Epithelial cell of proximal tubule (primary cell): ENCODE measurements at places on chromosomes 13 and 19.

DNA sequence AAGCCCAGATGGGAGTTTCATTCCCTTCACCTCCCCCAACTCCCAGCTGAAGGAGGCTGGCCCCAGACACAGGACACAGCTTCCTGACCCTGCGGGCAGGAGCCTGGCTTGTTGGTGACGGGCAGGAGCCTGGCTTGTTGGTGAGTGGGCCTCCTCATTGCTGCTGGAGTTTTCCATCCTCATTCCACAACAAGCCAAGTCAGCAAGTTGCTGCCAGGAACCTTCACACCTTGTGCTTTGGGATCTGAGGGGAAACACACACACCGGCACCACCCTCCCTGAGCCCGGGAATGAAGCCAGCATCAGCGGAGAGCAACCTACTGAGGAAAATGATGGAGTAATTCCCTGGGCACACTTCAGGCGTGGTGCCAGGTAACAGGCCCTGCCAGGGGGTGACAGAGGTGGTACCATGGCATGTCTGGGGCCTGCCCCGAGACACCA is 74.9 kb downstream of the ALOX5AP start:
- no peak for DNase-seq

DNA sequence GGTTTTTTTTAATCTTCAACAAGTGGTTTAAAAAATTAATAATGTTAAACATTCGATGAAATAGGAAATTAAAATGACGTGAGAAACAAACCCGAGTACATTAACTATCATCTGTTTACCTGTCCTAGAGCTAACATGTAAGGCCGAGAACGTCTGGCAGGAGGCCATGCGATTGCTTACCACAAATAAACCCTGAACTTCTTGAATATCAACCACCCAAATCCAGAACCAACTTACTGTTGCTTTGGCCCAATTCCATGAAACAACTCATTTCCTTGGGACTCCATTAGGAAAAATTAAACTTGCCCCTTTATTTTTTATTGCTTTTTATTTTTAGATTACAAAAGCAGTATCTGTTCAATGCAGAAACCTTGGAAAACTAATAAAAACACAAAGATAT is 228.9 kb upstream of the IRS2 start:
- DNase-seq = no peak

- no peak for DNase-seq
Measured at GRCh38 chr13:74444161-74444571, 310.0 kb upstream of the KLF12 start.

DNA sequence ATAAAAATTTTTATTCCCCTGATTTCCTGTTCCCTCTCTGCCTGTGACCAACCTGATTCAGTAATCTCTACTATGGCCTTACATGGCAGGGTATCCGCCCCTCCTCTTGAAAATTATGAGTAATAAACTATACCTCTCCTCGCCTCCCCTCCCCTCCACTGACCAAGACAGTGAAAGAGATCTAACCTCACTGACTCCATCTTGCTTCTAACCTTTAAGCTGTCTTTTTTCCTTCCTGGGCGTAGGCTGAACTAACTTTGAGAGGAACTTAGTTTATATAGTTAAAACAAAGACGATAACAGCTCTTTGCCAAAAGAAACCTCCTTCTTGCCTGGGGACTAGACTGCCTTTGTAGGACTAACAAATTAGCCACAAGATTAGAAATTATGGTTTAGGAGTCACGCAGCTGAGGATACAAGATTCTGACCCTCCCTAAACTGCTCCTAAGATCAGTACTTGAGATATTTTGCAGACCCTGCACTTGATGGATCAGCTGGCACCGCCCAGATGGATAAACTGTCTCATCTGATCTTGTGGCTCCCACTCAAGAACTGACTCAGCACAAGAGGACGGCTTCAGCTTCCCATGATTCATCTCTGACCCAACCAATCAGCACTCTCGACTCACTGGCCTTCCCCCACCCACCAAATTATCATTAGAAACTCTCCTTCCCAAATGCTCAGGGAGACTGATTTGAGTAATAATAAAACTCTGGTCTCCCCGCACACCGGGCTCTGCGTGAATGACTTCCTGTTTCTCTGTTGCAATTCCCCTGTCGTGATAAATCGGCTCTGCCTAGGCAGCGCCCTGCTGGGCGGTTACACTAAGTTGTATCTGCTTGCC is 187.1 kb downstream of the TDRD3 start:
- no peak for DNase-seq

GRCh38 chr13:93496985-93497673 is 270.5 kb downstream of the GPC6 start:
- DNase-seq = no peak

- no peak for DNase-seq
Measured at GRCh38 chr19:6903446-6903845, 16.1 kb downstream of the ADGRE1 start.

DNA sequence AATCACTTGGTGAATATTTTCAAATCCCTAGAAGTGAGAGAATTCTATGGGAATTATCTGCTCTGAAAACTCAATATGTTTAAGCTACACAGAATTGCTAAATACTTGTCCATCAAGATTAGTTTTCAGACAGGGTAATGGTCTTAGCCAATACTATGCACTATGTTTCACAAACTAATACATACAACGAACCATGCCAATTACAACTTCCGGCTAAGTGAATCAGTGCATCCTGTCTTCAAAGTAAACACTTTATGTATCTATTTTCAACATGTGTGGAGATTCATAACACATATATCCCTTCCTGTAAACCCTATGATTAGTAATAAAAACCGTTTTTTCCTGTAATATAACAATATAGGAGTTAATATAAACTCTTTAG is 181.5 kb downstream of the POSTN start:
- no peak for DNase-seq

GRCh38 chr13:78198419-78198818 is 279.8 kb upstream of the EDNRB start:
- DNase-seq = no peak

- DNase-seq = no peak
Measured at GRCh38 chr13:21043898-21044297, 17.5 kb downstream of the LATS2 start.

DNA sequence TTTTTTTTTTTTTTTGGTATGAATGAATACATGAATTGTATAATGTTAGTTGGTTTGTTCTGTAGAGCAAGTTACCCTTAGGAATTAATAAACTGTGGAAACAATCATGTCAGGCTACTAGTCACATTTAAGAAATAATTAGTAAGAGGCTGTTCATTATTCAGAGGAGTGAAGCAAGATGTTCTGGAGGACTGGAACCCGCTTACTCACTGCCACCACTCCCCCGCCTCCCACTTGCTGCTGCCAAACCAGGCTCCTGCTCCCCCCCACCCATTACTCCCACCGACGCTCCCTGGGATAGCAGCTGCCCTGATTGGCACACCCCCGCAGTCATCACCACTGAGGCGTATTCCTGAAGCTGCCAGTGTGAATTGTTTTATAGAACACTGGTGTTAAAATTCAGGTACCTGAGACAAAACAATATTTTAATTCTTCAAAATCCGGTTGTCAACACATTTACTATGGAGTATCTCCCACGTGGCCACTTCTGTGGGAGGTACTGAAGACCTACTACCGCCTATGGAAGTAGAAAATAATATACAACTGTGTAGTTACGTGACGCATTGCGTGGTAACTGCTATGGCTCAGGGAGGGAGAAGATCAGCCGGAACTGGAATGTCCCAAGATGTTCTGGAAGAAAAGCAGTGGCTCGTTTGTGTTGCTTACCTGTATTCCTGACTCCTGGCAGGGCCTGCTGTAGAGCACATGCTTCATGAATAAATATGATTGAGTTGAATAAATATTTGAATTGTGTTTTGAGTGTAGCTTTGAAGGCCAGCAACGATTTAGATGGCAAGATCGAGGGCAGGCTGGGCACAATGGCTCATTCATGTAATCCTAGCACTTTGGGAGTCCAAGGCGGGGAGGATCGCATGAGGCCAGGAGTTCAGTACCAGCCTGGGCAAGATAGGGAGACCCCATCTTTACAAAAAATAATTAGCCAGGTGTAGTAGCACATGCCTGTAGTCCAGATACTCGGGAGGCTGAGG is 1.7 kb downstream of the DPY19L3 start:
- DNase-seq = no peak

- DNase-seq = no peak
Measured at GRCh38 chr13:21075011-21075378, 13.6 kb upstream of the LATS2 start.

DNA sequence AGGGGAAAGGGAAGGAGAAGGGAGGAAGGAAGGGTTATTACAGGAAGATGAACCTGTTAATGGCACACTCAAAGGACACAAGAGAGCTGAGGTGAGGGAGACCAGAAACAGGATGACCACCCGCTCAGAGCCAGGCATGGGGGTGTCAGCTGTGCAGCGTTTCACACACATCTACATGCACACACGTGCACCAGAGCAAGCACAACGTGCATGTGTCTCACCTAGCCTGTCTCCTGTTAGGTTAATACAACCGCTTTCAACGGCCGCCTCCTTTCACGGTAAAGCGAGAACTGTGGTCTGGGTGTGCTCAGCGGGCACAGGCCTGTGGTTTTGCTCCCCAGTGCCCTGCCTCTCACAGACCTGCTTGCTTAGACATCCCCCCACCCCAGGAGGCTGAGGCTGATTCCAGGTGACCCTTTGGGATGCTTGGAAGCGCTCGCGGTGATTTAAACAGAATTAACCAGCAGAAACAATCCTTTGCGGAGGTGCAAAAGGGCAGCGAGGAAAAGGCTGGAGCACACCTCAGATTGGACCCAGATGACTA is 27.4 kb downstream of the IRS2 start:
- DNase-seq = no peak

GRCh38 chr19:2329501-2329916 is 1.0 kb downstream of the SPPL2B start:
- DNase-seq = no peak

- no peak for DNase-seq
Measured at GRCh38 chr13:94291631-94292322, 187.7 kb downstream of the DCT start.

- no peak for DNase-seq
Measured at GRCh38 chr13:104944176-104944575, 1591.3 kb downstream of the EFNB2 start.

- peak; percentile 66 for DNase-seq
Measured at GRCh38 chr19:6476155-6476895, 5.3 kb downstream of the DENND1C start.

- peak; percentile 31 for DNase-seq
Measured at GRCh38 chr13:23466144-23467002, 32.9 kb upstream of the SACS start.

GRCh38 chr19:30402436-30403202 is 30.4 kb downstream of the ZNF536 start:
- no peak for DNase-seq

DNA sequence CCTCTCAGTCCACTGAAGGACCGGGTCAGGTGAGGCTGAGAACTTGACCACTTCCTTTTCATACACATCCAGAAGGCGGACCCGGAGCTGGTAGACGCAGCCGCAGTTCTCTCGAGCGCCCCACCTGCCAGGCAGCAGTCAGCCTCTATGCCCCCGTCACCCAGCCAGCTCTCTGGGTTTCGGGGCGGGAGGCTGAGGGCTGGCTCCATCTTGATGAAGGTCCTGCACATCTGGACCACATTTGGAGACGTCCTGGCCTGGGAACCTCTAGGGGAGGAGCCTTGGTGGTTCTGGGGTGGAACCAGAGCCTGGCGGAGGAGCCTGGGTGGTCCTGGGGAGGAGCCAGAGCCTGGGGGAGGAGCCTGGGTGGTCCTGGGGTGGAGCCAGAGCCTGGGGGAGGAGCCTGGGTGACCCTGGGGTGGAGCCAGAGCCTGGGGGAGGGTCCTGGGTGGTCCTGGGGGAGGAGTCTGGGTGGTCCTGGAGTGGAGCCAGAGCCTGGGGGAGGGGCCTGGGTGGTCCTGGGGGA is 14.3 kb downstream of the MRPS12 start:
- no peak for DNase-seq

DNA sequence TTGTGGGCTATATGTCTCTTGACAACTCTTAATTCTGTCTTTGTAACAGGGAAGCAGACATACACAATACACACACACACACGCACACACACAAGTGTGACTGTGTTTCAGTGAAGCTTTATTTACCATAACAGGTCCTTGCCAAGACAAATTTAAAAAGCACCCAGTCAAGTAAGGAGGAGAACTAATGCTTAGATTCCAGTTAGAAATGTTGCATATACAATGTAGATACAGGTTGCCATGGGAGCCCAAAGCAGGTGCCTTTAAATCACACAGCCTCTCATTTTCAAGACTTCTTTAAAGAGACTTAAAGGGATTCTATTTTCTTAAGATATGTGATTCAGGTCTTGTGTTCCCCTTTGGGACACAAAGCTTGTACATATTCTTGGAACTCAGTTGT is 1551.9 kb downstream of the EFNB2 start:
- DNase-seq = no peak

DNA sequence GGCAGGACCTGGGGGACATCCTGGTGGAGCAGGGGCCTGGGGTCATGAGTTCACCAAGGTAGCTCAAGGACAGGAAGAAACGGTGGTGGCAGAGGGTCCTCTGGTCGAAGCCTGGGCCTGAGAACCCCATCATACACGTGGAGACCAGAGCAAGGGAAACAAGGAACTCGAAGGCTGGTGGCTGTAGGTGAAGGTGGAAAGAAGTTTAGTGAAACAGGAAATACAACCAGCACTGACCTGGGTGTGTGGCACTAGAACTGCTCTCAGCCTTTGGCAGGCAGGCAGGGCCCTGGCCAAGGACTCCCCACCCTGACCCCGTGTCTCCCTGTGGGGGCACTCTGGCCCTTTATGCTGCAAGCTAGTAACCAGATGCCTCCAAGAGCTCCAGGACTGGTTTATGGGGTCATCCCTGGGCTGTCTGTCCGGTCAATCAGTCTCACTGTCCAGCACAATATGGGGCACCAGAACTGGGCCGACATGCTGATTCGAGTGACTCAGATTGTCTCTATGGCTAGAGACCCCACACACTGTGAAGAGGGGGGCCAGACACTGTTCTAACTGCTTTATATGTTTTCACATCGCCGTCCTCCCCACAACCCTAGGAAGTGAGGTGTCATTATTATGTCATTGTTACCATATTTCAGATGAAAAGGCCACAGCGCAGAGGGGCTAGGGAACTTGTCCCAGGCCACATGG is 3.8 kb downstream of the COX6B2 start:
- no peak for DNase-seq

- DNase-seq = no peak
Measured at GRCh38 chr19:1446713-1447481, 3.0 kb upstream of the APC2 start.
